ENCODE measurements at places on chromosomes 7 and 10.

DNA sequence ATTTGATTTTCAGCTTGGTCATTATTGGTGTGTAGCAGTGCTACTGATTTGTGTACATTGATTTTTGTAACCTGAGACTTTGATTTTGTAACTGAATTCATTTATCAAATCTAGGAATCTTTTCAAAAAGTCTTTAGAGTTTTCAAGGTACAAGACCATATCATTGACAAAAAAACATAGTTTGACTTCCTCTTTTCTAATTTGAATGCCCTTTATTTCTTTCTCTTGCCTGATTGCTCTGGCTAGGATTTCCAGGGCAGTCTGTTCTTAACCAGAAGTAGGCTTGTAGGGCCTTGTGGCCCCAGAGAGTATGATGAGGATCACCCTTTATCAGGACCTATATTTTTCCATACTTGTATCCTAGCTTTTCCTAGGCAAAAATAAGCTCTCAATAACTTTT lies 234.5 kb upstream of the FZD1 start:
- DNase-seq = no peak

DNA sequence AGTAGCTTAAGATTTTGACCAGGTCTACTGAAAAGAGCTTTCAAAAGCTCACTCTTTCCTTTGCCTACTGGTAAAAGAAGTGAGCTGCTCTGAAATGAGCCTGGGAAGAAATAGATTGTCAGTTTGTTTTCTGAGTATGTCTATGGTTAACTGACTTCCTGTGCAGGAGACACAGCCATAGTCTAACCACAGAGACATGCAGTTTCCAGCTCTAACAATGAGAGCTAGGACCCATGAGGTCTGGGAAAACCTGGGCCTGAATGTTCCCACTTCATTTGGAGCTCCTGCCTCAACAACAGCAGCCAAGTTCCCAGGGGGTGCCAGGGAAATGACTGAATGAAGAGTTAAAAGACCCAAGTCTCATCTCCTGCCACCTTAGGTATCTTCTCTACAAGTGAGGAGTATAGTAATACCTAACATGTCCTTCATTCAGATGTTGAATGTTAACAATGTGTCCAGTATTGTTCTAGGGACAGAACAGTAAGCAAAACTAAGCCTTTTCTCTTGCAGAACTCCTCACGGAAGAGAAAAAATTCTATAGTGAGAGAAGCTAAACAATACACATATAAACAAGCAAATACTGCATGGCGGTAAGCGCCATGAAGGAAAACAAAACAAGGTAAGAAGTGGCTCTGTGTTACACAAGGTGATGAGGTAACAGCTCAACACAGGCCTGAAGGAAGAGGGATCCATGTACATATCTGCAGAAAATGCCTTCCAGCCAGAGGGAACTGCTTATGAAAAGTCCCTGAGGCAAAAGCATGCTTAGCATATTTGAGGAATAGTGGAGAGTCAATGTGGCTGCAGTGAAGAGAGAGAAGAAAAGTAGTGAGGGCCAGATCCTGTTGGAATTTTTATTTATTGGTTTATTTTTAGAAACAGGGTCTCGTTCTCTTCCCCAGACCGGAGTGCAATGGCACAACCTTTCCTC lies 26.4 kb upstream of the ANKRD1 start:
- DNase-seq = no peak

GRCh38 chr10:117214401-117214800 lies 17.1 kb downstream of the KCNK18 start:
- no peak for DNase-seq

GRCh38 chr10:84256510-84257342 lies 11.9 kb downstream of the RGR start:
- DNase-seq = no peak

DNA sequence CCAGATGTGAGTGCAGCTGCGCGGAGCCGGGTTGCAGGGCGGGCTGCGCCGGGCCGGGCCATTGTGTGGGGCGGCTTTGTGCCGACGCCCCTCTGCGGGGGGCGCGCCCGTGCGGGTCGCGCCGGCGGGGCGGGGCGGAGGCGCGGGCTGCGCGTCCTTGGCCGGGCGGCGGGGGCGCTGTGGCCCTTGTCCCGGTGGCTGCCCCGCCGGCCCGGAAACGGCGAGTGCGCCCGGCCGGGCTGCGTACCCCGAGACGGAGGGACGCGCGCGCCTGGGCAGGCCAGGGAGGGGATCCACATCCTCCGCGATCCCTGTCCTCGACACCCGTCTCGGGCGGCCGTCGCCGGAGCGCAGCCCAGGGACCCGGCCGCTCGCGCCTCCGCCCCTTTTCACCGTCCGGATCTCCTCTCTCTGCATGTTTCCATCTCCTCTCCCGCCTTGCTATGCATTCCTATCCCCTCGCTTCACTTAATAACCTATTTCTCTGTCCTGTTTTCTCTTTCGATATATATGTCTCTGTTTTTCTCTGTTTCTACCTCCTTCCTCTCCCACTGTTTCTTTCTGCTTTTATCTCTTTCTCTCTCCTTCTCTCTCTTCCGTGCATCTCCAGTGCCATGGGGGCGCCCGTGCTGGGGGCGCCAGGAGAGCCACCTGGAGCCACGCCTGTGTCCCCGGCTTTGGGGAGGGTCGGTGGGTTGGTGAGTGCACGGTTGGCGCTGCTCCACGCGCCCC lies 765 bp downstream of the PFKFB3 start:
- peak; percentile 26 for DNase-seq

DNA sequence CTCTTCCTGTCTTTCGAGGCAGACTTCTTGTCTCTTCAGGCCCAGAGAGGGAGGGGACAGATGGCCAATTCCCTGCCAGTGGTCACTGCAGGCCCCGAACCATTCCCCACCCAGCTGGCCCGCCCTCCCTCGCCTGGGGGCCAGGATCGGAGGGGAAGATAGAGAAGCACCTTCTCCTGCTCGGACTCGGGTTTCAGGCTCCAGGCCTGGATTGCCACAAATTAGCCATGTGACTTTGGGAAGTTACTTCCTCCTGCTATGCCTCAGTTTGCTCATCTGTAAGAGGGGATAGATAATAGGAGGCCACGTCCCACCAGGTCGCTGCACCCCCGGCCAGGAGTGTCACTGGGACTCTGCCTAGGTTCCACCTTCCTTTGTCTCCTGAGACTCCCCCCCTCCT lies 24.8 kb upstream of the PPP2R2D start:
- DNase-seq = no peak
